Activated naive CD4-positive, alpha-beta T cell treated with Interleukin-2 at 50 U/mL for 16 hours (primary cell): ENCODE measurements at places on chromosomes 11 and 22.

GRCh38 chr22:37145180-37146050 lies 4.3 kb downstream of the IL2RB start:
- DNase-seq, result no peak

GRCh38 chr11:6608726-6609501 lies 3.1 kb downstream of the TAF10 start:
- DNase-seq, result peak; percentile 1

GRCh38 chr22:26235792-26236487 lies 66.7 kb downstream of the SEZ6L start:
- DNase-seq, result no peak

DNA sequence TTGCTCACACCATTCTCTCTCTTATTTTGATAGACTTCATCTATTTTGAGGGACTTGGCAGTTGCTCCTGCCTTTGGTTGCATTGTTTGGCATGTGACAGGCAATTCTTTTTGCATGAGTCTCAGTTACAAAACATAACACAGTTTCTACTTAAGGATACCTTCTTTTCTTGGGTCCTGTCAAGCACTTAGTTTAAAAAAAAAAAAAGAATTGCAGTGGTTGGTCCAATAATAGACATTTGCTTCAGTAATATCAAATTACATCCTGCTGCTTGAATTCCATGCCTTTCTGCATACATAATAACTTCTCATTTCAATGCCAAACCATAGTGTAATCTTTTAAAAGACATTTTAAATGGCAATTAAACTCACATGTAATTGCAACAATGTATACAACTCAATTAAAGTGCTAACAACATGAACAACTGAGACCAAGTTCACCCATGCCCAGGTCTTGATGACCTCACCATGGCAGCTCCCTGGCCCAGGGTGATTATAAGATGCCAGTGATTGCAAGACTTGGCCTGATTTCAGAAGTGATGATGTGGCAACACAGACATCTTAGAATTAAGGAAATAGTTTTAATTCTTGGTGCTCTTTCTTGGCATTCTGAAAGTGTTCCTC lies 32.2 kb upstream of the PLET1 start:
- DNase-seq, result no peak

GRCh38 chr11:118358071-118358470 lies 1.3 kb upstream of the UBE4A start:
- DNase-seq, result no peak

- no peak for DNase-seq
Measured at GRCh38 chr11:123238297-123238696, 43.2 kb upstream of the CLMP start.

DNA sequence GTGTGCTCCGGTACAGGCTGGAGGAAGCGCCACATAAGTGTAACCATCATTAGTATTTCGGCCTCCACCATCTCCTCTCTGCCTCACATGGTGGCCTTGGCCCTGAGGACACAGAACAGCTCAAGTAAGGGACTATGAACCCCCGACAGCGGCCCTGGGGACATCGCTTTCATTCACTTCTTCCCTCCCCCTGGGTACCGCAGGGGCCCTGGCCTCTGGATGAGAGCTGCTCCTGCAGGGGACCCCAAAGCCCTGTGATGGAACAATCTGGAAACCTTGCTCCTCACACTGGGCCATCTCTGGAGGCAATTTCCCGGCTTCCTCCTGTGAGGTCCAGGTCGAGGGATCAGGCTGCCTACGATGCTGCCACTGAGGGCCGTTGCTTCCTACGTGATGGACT lies 565.5 kb downstream of the BRD1 start:
- DNase-seq, result no peak

DNA sequence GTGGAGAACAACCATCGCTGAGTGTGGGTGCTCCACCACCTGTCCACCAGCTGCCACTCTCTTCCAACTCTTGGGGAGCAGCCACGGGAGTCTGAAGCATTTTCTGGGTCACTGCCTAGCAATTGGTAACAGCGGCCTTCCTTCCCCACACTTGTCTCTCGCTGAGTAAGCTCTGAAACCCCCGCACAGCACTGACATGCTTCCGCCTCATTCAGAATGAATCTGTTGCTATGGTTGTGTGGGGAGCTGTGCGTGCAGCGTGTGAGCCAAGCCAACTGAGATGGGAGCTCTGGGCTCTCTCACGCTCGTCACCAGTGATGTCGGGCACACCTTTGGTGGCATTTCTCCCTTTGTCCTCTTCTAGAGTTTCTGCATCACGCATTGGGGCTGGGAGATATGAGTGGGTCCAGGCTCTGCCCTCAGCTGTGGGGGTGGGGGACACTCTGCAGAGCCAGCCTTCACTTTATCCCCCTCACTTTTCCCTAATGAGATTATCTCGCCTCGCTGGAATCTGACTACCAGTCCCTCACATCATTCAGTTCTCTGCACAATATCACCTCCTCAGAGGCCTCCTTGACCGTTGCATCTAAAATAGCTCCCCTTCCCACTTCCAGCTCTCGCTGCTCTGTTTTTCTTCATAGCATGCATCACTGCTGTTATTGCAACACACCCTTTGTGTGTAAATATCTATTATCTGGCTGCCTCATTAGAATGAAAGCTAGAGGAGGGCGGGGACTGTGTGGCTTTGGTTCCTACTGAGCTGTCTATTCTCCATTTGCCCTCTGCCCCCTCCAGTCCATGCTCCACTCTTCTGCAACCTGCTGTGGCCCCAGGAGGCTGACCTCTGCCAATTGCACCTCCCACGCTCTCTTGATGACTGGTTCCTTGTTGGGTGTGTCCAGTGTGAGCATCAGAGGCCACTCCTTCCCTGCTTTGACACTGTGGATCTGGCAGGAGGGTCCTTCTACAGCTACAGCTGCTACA lies 569.9 kb upstream of the CADM1 start:
- DNase-seq, result no peak

- DNase-seq, result no peak
Measured at GRCh38 chr11:3950996-3951660, 95.7 kb downstream of the STIM1 start.

DNA sequence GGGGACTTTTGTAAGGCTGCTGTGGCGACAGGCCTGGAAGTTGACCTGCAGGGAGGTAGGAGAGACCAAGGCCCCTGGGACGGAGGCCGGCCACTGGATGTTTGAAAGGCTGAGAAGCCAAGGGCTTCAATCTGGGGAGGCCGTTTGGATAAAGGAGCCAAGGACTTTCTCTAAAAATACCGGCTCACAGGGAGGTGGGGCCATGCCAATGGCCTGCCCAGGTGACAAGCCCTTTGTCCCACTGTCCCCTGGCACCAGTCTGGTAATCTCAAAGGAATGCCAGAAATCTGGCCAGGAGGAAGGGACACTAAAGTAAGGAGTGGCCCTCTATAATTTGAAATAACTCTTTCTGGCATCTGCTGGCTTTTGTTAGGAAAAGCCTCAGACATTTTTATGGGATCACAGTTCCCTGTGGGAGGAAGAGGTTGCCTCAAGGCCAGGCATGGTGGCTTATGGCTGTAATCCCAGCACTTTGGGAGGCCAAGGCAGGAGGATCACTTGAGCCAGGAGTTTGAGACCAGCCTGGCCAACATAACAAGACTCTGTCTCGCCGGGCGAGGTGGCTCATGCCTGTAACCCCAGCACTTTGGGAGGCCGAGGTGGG lies 1.9 kb upstream of the CHKA start:
- no peak for DNase-seq

DNA sequence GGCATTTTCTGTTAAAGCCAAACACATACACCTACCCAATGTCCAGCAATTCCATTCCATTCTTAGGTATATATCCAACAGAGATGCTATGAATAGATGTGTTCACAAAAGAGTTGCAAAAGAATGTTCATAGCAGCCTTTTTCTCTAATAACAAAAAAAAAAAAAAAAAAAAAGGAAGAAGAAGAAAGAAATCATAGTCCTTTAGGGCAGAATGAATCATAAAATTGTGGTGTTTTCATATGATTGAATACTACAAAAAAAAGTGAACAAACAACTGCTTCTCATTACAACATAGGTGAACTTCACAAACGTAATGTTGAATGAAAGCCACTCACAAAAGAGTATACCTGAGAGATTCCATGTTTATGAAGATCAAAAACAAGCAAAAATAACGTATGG lies 66.8 kb upstream of the GRK3 start:
- no peak for DNase-seq
